ENCODE measurements at places on chromosomes 3 and 15. TPM values are rescaled to one million over a fixed set of nuclear protein-coding genes. Genes with fewer than 3 reads are reported as not detected.

- H3K27me3 ChIP-seq: peaks cover 9% of the 10 kb centered on the region
- no peak for DNase-seq
- no peak overlapping the region for H3K27ac ChIP-seq
- H3K4me3 ChIP-seq: no peak overlapping the region
Observed at GRCh38 chr3:146590521-146590920, 14.6 kb downstream of the PLSCR5 start.

DNA sequence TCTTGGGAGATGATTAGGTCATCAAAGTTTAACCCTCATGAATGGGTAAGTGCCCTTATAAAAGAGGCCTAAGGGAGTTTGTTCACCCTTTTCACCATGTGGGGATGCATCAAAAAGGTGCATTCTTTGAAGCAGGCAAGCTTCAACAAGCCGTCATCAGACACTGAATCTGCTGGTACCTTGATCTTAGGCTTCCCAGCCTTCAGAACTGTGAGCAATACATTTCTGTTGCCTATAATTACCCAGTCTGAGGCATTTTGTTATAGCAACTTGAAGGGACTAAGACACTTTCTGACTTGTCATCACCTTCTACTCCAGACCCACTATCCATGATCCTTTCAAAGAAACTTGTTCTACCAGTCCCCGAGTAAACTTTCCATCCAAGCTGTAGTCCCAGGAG is 44.6 kb upstream of the LRRC58 start:
- no peak overlapping the region for H3K4me3 ChIP-seq
- H3K27me3 ChIP-seq: no peaks in the 10 kb centered on the region
- no peaks in the 10 kb centered on the region for H3K36me3 ChIP-seq

GRCh38 chr3:70393881-70394612 is 81.6 kb upstream of the MDFIC2 start:
- H3K4me1 ChIP-seq: no peaks in the 10 kb centered on the region
- no peak overlapping the region for H3K27ac ChIP-seq
- DNase-seq: no peak
- peaks cover 29% of the 10 kb centered on the region for H3K27me3 ChIP-seq
- H3K36me3 ChIP-seq: no peaks in the 10 kb centered on the region

DNA sequence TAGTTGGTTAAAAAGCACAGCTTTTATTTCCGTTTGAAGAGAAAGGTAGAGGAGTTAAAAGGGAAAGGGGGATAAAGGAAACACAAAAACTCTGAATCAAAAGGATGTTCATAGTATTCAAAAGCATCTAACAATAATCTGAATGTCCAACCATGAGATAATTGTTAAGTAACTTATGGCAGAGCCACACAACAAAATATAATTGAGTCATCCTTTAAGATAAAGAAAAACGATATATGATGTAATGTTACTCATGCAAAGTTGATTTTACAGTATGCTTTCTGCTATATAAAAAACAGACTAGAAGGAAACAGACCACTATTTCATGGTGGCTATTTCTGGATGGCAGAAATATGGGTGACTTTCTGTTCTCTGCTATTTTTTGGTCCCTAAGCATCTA is 3.9 kb downstream of the XPC start:
- H3K36me3 ChIP-seq: peaks cover 26% of the 10 kb centered on the region
- no peak for DNase-seq
- no peak overlapping the region for H3K4me3 ChIP-seq
- no peaks in the 10 kb centered on the region for H3K27me3 ChIP-seq

DNA sequence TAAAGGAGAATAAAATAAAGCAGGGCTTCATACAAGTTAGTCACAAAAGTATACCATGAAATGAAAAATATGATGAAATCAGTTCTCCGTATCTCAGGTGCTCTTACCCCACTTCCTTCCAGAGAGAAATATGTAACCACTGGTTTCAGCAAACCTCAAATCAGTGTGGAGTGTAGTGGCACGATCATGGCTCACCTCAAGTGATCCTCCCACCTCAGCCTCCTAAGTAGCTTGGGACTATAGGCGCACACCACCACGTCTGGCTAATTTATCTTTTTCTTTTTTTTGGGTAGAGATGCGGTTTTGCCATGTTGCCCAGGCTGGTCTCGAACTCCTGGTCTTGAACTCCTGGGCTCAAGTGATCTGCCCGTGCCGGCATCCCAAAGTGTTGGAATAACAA is 24.2 kb downstream of the DENND4A start:
- H3K36me3 ChIP-seq: peaks cover 41% of the 10 kb centered on the region
- H3K27me3 ChIP-seq: no peaks in the 10 kb centered on the region
- DNase-seq: no peak
- H3K27ac ChIP-seq: peak overlapping the region; percentile 44

- no peaks in the 10 kb centered on the region for H3K27me3 ChIP-seq
- H3K4me1 ChIP-seq: peaks cover 9% of the 10 kb centered on the region
- H3K27ac ChIP-seq: no peak overlapping the region
- DNase-seq: no peak
- peaks cover 17% of the 10 kb centered on the region for H3K36me3 ChIP-seq
Observed at GRCh38 chr15:49131403-49131802, 24.0 kb downstream of the COPS2 start.

DNA sequence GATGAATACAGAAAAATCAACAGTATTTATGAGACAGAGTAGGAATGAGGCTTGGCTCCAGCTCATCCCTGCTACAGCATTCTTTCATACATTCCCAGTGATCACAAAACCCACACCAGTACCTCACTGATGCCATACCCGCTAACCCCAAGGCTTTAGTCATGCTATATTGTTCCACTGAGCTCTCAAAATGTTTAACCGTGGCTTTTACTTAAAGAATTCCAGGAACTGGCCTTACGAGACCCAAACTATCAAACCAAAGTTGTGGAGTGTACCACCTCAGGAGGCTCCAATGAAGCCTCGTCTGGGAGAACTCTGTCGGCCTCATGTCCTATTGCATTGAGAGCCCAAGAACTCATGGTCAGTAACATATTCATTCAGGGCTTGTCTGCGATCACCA is 278.9 kb downstream of the ULK4 start:
- DNase-seq: no peak
- no peaks in the 10 kb centered on the region for H3K4me1 ChIP-seq
- H3K27ac ChIP-seq: no peak overlapping the region
- H3K27me3 ChIP-seq: no peaks in the 10 kb centered on the region

- DNase-seq: no peak
- H3K4me1 ChIP-seq: peaks cover 13% of the 10 kb centered on the region
- peaks cover 22% of the 10 kb centered on the region for H3K36me3 ChIP-seq
- H3K4me3 ChIP-seq: no peak overlapping the region
- H3K27me3 ChIP-seq: no peaks in the 10 kb centered on the region
Observed at GRCh38 chr3:129878355-129878754, 15.2 kb downstream of the TMCC1 start.

- no peaks in the 10 kb centered on the region for H3K36me3 ChIP-seq
- no peaks in the 10 kb centered on the region for H3K4me1 ChIP-seq
- peaks cover 8% of the 10 kb centered on the region for H3K27me3 ChIP-seq
- DNase-seq: no peak
Observed at GRCh38 chr15:80815106-80815505, 35.9 kb downstream of the CEMIP start.

Gene RAB5A
- total RNA-seq: 56.0 TPM

Gene CORO2B
- not detected for total RNA-seq

Gene SPTSSB
- not detected for total RNA-seq

Gene CCDC66
- total RNA-seq: 31.0 TPM
